ENCODE measurements at places on chromosomes 7 and 10.

GRCh38 chr10:14836208-14836607, 1.6 kb downstream of the CDNF start:
- DNase-seq, result no peak

DNA sequence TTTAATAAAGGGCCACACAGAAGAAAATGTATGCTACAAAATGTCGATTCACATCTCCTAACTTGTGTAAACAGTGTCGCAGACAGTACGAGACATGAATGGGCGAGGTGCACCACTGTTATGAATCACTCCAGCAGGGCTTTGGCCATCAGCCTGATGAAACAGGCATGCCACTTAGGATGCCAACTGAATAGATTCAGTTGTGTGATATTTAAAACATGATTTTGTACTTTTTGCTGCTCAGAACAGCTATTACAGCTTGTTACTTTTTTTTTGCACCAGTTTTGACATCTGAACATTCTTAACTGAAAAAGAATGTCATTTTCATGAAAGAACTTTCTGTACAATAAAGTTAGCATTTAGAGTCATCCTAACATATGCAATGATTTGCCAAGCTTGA, 138.1 kb downstream of the VTI1A start:
- DNase-seq, result no peak

DNA sequence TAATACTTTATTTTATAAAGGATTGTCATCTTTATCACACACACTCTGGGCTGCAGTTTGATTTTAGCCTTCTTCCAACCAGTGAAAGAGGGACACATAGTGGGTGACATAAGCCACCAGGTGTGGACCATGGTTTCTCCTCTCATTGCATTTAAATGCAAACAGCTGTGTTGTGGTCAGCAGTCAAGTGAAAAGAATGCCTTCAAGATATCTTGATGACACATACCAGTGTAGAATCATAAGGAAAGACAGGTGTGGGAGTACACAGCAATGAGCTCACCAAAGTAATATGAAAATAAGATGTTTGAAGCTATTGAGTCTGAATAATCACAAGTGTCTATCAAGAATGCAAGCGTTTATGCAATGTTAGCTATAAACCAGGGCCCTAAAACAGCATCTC, 580.0 kb downstream of the XPNPEP1 start:
- no peak for DNase-seq

- no peak for DNase-seq
Observed at GRCh38 chr10:31352436-31353226, 33.6 kb downstream of the ZEB1 start.

- DNase-seq, result no peak
Observed at GRCh38 chr10:89226891-89227290, 19.8 kb upstream of the CH25H start.

DNA sequence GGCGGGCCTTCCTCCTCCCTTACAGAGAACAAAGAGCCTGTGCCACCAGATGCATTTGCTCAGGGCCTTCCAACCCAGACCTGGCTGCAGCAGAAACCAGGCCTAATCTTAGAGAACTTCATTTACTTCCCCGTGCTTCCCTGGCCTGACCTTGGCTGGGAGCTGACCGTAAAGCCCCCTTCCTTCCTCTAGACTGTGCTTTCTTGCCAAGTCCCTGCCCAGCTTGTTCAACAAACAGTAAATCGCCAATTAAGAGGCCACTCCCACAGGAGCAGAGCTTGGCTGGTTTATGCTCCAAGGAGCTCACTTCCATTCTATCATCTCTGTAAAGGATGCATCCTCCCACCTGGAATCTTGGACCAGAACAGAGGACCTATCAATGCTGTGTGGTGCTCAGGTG, 110.9 kb downstream of the COL13A1 start:
- DNase-seq, result no peak

GRCh38 chr7:66272321-66272720, 67.2 kb downstream of the TPST1 start:
- no peak for DNase-seq
